ENCODE measurements at places on chromosomes 2 and 18.
A peak's percentile ranks its signal among the peaks of the same experiment; 100 is the strongest.

- DNase-seq = no peak
These were observed 125.1 kb upstream of the EPAS1 start for GRCh38 chr2:46171996-46172546.

DNA sequence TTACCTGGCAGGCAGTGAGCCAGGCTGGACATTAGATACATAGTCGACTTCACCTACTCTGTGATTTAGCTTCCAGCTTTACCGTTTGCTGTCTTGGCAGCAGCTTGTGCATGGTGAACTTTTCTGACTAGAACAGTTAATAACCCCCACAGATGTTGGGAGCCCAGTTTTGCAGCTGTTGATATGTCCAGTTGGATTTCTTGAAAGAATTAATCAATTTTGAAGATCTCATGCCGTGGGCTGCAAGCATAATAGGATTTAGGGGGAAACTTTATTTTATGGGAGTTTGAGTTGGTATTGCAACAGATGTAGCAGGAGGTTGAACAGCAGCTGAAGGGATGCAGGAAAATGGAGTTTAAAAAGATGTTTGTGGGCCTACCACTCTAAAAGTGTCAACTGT, 13.8 kb downstream of the MYO1B start:
- no peak for DNase-seq

- DNase-seq = no peak
These were observed 13.3 kb downstream of the NTSR2 start for GRCh38 chr2:11656671-11657101.

DNA sequence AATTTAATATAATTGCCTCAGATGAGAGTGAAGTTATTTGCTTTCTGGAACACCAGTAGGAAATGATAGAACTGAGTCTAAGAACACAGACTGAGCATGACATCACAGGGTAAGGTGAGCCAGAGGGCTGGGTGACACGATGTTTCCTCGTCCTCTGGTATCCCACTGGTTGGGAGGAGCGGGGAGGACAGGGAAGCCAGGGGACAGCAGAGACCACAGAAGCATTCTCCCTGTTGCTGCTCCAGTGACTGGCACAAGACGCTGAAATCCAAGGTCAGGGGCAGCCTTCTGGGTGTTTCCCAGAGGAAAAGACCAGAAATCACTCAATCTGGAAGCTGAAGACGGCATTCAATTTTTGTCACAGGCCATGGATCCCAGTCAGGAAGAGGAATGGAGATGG, 363.4 kb upstream of the SOX11 start:
- DNase-seq = no peak

DNA sequence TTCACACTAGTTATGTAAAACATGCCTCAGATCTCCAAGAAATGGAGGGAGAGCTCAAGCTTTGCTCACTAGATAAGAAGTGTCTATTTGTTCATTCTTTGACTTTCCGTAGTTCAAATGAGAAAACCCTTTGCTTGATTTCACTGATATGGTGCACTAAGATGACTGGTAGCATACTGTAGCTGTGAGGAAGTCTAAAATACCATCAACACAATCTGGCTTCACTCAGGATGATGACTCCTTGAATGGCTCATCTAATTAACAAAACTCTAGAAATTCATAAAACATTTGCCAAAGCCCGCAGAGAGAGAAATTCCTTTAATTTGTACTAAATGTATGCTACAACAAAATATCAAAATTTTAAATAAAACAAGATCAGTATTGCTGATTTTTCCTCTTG, 152.8 kb upstream of the STK17B start:
- DNase-seq = no peak

DNA sequence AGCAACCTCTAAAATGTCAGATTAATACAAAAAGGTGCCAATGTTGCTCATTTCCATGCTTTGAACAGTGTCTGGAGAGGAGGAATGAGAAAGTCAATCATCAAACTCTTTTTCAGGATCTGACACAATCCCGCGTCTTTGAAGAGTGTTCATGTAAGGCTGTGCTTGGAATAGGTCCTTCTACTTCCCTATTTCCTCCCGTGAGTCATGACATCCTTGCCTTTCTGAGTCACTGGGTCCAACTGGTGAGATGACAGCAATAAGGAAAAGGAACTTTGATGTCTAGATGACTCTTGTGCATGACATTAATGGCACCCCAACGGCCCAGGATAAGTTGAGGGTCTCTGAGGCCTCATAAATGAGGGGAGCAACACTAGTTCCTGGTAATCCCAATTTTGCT, 109.0 kb upstream of the CELF4 start:
- no peak for DNase-seq

DNA sequence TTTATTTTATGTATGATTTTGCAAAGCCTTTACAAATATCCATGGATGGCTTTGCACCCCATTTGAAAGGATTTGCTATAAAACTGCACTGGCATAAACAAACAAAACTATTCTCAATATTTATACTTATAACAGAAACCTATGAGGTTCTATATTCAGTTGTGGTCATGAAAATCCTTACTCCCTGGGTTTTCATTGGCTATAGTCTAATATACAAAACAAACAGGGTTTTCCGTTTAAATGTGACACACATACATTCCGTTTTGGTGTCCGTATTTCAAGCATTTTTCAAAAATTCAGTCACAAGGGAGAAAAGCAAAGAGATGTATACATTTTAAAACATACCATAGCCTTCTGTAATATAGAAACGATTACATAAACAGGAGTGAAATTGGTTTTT, 100.0 kb downstream of the TCF4 start:
- DNase-seq = no peak

GRCh38 chr2:187405921-187406320, 42.1 kb downstream of the CALCRL start:
- DNase-seq = no peak

- no peak for DNase-seq
These were observed 24.7 kb downstream of the CLUL1 start for GRCh38 chr18:621291-622043.

- DNase-seq = no peak
These were observed 143.0 kb upstream of the SLC1A4 start for GRCh38 chr2:64846177-64846576.

- no peak for DNase-seq
These were observed 463.0 kb downstream of the FBXO15 start for GRCh38 chr18:73684647-73685046.

- no peak for DNase-seq
These were observed 42.5 kb upstream of the PPP1CB start for GRCh38 chr2:28709101-28709500.

DNA sequence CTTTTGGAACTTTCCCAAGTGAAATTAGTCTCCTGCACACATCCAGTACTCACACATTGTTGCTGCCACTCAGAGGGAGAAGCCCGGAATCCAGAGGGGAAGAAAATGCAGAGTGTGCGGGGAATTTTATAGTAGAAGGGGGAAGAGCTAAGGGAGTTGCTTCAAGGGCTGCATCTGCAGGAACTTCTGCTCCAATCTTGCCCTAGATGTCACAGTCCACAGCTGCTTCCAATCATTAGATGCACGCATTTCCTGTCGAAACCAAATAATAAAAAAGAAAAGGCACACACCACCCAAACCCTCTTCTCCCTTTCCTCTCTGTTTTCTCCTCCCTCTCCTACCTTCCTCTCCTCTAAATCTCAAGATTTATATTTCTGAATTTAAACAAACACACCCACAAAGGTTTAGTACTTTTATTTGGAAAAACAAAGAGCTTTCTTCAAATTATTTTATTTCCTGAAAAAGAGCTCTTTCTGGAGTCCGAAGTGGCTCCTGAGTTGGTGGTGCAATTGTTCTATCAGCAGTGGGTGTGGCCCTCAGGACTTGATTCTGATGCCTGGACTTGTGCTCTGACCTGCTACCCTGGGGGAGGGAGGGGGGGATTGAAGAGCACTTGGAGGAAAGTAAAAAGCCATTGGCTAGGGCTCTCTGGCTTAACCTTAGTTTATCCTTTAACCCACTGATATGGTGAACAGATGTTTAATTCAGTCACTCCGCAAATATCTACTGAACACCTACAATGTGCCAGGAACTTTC, 72.0 kb downstream of the KCNE4 start:
- DNase-seq = no peak

- no peak for DNase-seq
These were observed 90.6 kb upstream of the CYP26B1 start for GRCh38 chr2:72238311-72238710.

DNA sequence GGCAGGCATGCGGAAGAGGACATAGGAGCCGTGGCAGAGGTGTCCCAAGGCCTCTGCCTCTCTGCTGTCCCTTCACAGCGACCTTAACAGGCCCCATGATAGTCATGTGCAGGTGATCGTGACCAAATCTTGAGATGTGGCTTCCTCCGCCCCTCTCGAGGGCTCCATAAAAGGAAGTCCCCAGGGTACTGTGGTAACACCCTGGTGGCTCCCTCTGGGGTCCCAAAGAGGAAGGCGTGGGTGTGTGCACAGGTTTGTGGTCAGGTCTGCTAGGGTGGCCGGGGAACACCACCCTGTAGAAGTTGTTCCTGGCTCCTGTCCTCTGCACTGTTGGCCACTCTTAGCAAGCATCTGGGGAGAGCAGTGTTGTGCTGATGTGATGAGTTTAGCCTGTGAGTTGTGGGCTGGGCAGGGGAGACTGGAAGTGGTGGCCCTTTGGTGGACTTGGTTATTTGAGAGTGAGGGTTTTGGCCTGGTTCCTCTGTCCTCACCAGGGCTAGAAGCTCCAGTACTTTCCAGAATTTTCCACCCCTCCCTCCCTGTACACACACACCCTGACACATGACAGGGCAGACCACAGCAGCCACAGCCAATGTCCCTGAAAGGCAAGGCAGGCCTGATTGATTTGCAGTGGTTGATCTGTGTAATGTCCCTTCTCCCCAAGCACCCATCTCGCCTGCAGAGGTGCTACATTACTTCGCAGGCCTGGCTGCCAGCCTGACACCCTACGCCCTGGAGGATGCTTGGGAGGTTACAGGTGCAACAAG, 68.9 kb upstream of the BOD1L2 start:
- no peak for DNase-seq

DNA sequence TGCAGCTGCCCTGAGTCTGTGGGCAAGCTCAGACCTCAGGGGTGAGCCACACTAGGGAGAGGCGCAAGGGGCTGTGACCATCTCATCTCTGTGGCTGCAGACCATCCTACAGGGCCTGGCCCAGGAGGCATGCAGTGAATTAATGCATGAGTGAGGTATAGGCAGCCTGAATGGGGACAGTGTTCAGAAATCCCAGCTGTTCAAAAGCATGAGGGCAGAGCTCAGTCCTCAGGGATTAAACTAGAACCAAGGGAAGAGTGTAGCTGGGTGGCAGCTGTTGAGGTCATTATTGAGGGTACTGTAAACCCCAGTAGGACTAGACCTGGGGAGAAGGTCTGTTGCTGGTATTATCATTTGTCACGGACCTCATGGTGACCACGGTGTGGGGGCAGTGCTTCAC, 17.0 kb downstream of the TMEM177 start:
- no peak for DNase-seq

DNA sequence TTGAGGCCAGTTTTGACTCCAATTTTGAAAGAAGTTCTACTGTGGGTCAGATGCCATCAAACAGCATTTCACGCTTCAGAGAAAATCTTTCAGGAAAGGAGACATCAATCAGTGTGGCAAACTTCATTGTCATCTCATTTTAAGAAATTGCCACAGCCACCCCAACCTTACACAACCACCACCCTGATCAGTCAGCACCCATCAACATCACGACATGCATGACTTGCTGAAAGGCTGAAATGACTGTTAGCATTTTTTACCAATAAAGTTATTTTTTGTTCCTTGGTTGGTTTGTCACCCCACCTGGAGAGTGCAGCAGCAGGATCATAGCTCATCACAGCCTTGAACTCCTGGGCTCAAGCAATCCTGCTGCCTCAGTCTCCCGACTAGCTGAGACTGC, 10.4 kb downstream of the DNAJC10 start:
- DNase-seq = no peak

GRCh38 chr2:70935468-70936164, at the start of gene ATP6V1B1:
TSS of gene ATP6V1B1 (plus strand) at chr2:70935900. CDS start at chr2:70935955, 55 bp downstream.
- peak; percentile 82 for DNase-seq

DNA sequence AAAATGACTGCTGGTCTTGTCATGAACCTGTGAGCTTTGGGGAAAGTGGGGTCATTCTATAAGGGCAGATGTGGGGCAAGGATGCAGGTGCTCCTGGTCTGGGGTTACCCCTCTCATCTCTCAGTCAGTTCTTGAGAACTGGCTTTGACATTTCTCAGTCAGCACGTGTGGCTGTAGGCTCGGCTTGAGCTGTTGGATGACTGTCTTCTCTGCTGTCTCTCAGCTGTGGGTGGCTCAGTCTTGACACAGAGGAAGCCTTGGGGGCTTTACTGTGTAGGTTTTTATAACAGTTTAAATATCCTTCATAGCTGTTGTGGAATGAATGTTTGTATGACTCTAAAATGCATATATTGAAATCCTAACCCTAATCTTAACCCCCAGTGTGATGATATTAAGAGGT, 296.4 kb upstream of the CELF4 start:
- DNase-seq = no peak

GRCh38 chr2:201983174-201983573, 50.5 kb upstream of the FZD7 start:
- no peak for DNase-seq

DNA sequence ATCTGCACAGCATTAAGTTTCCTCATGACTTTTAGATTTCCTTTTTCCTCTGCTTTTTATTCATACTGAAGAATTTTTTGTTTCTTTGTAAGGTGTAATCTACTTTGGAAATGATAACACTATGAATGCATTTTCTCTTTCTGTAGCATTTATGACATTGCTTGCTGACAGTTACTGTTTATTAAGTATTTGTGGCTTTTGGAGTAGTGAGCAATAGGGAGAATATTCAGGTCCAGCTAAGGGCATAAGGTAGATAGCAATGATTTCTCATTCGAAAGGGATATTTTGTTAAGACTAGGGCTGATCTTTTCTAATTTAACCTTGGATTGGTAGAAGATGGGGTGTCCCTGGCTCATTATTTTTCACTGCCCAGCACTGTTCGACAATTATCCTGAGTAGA, 80.3 kb downstream of the XRCC5 start:
- no peak for DNase-seq

- no peak for DNase-seq
These were observed 88.8 kb upstream of the TAF1B start for GRCh38 chr2:9754532-9754887.

- no peak for DNase-seq
These were observed 45.5 kb downstream of the TMEM18 start for GRCh38 chr2:631741-632140.

DNA sequence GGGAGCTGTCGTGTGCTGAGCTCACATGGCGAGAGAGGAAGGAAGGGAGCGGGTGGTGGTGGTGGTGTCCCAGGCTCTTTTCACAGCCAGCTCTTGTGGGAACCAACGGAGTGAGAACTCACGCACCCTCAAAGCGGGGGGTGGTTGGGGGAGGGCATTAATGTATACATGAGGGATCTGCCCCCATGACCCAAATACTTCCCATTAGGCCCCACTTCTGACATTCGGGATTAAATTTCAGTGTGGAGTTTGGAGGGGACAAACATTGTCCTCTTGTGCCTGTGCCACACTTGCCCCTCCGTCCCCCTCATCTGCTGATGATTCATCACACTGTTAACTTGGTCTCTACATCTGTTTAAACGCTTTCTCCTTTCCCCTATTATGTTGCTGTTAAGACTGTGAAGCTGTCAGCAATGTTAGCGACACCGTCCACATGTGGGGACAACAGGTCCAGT, 22.5 kb downstream of the INPP4A start:
- no peak for DNase-seq

- no peak for DNase-seq
These were observed 156.4 kb downstream of the DSEL start for GRCh38 chr18:67359873-67360838.

GRCh38 chr2:235479604-235480003, 14.2 kb upstream of the AGAP1 start:
- DNase-seq = no peak

- no peak for DNase-seq
These were observed 323.6 kb downstream of the EIPR1 start for GRCh38 chr2:3054066-3054465.

- no peak for DNase-seq
These were observed 476.0 kb downstream of the EIPR1 start for GRCh38 chr2:2901384-2902345.

- DNase-seq = no peak
These were observed 138.5 kb downstream of the COL4A4 start for GRCh38 chr2:227025510-227025909.
